ENCODE measurements at places on chromosomes 4 and X.

- DNase-seq, result no peak
Measured at GRCh38 chr4:109993116-109993515, 80.4 kb downstream of the EGF start.

DNA sequence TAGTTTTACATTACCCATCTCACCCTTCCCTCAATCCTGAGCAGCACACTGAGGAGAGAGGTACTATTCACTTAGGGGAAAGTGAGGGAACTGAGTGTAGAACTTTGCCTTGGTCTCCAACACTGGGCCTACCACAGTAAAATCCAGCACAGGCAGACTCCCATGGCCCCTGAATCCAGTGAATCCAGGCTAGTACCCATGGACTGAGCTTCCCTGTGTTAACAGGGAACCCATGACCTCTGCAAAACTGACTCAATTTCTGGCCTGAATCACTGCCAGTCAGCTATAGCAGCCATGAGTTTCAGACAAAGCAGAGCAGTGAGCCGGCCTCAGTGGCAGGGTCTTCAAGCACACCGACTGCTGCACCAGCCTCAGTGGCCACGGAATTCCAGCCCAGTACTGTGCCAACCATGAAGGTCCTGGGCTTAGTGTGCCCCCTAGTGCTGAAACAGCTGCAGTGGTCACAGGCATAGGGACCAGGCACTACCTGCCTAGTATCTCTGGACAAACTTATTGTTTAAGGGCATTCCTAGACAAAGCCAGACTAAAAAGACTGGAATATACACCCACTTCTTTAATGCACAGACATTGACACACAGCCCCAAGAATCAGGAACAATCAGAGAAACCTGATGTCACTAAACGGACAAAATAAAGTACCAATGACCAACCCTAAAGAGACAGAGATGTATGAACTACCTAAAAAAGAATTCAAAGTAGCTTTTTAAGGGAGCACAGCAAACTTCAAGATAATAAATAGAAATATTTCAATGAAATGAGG lies 127.4 kb upstream of the RPL34 start:
- DNase-seq, result no peak

DNA sequence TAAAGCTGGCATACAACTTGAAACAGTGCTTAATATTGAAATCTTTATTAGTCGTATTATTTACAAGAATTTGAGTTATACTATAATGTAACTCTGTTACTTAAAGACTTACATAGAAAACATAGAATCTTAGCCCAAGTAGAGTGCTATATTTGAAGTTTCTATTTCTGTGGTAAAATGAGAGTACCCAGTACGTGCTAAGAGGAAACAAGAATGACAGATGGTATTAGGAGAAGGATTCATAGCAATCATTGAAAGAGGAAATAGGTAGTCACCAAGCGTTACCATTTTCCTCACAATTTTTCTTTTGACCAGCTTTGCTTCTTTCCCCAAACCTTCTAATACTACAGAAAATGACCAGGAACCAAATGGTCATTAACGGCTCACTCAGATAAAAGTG lies 412.1 kb upstream of the GRIA3 start:
- no peak for DNase-seq

DNA sequence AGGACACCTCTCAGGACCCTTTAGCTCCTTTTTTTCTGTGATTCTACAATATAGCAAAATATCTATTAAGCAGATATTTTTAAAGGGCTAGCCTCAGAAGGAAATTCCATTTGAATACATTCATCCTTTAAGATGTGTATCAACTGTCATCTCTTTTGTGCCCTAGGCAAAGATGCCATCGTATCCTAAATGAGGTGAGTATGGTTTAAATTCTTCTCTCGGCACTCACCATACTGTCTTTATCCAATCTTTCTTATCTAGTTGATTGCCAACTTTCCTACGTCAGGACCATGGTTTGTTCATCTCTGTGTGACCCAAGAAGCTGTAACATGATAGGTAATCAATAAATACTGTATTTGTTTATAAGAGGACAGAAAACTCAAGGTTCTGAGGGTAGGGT lies 176.0 kb downstream of the LDB2 start:
- DNase-seq, result no peak

DNA sequence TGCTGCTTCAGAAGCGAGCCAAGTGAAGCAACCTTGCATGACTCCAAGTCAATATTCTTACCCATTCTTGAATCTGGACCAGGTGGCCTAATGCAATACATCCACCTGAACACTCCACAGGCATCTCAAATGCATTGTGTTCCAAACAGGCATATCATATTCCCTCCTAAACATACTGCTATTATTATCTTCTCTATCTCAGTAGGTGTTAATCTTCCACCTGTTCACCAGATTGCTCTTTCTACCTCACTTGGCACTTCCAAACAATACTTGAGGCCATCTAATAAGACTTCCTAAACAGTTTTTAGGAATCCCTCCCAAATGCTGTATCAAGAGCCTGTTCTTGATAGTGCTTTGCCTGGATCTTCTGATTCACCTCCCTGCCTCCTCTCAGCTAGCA lies 90.7 kb downstream of the GPRIN3 start:
- DNase-seq, result no peak

DNA sequence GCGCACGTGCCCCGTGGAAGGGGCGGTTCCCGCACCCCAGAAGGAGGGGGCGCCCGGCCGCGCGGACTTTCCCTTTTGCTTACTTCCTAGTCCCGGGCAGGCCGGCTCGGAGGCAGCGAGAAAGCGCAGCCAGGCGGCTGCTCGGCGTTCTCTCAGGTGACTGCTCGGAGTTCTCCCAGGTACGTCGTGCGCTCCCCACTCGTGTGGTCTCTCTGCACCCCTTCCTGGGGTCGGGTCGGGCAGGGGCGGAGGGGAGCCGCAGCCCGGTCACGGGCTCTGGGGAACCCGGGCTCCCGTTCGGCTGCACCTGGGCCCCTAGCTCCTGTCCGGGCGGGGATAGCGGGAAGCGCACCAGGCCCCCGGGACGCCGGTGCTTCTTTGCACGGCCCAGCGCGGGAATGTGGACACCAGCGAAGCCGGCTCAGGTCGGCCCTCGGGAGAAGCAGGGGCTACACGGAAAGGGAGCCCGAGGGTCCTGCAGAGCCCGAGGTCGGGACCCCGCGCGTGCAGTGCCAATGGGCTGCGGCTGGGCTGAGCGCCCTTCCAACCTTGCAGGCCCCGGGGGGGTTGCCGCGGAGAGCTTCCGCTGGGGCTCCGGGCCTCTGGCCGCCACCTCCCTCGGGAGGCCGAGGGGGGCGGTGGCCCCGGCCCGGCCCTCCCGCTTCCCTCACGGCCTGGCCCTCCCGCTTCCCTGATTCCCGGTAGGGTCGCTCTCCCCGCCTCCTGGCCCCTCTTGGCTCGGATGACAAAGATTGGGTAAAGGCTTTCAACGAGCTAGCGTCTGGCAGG lies at the start of gene TLR2:
TSS of gene TLR2 (plus strand) at position 99 of the 789 bp plus-strand sequence. CDS start 18,628 bp downstream, outside the sequence.
- DNase-seq, result no peak

- no peak for DNase-seq
Measured at GRCh38 chr4:173398779-173399415, at the start of gene SCRG1. SCRG1 (minus strand) TSS chr4:173399116; CDS start chr4:173391414, 7,702 bp downstream.

DNA sequence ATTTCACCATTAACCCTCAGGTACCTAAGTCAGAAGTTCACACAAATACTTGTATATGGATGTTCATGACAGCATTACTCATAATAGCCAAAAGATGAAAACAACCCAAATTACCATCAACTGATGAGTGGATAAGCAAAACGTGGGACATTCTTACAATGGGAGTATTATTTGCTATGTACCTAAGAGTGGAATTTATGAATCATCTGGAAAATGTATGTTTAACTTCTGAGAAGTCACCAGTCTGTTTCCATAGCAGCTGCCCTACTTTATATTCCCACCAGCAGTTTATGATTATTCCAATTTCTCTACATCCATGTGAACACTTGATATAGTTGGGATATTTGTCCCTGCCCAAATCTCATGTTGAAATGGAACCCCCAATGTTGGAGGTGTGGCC lies 1478.9 kb downstream of the PCDH19 start:
- DNase-seq, result no peak

DNA sequence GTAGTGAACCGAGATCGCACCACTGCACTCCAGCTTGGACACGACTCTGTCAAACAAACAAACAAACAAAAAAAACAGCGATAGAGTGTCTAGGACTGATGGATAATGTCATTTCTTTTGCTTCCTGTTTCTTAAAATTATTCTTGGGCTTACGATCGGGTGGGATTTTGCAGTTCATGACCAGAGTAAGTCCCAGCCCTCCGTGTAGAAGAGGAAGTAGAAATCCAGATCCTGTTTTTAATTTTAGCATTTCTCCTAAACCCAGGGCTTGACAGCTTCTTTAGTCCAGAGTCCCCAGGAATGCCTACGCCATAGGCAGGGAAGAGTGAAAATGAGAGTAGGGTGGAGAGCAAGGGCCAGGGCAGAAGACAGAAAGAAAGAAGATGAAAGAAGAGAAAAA lies 94.3 kb downstream of the HPRT1 start:
- DNase-seq, result no peak

DNA sequence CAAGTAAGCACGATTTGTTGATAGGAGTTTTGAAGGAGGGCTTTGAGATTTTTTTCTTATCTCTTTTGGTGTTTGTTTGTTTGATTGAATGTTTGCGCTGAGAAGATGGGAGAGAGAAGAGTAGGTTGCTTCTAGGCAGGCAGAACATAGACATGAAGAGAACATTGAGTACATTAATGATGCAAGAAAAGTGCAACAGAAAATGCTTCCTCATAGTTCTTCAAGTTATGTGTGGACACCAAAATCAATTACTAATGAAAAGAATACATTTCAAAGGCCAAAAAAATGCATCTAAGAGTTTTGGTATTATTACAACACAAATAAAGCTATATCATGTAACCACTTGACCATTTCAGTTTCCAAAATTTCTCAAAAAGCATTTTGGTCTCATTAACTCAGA lies 191.0 kb upstream of the PPARGC1A start:
- DNase-seq, result no peak

DNA sequence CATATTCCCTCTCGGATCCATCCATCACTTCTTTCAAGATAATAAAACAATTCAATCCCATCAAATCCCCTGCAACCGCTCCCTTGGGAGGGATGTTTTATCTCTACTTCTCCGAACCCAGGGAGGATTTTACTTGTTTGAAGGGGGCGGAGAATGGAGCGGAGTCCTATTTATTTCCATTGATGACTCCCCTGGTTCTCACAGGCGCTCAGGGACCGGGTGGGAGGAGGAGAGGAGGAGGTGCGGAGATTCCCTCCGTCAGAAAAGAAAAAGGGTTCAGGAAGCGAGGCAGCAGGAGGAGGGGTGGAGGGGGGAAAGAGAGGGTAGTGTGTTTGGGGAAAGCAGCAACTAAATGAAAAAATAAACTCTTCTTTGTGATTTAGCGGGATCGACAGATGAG lies 2.1 kb downstream of the NDNF start:
- no peak for DNase-seq

GRCh38 chr4:8552581-8553205 lies 27.5 kb upstream of the GPR78 start:
- no peak for DNase-seq

Measured in DMS 273 treated with DMSO at 0.1 percent for 48 hours (cell line).